Effector memory CD8-positive, alpha-beta T cell (primary cell): ENCODE measurements at places on chromosomes 3 and 15.

DNA sequence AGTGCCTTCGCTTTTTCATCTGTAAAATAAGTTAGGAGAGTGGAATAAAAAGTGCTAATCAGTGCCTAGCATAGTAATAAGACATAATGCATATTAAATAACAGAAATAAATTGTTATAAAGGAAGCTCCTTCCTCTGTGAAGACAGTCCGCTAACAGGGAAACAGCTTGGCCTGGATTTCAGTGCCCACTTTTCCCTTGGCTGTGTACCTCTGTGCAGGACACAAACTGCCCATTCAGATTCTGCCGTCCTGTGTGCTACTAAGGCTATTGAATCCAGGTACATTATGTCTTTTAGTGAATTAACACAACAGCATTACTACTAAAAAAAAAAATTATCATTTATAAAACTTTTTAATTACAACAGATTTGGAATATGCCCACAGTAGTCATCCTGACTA is 90.7 kb downstream of the TBL1XR1 start:
- no peak for DNase-seq
- no peaks in the 10 kb centered on the region for H3K36me3 ChIP-seq

GRCh38 chr3:46361408-46362283 is 7.7 kb downstream of the CCR2 start:
- no peaks in the 10 kb centered on the region for H3K27me3 ChIP-seq
- peak overlapping the region; percentile 56 for H3K4me3 ChIP-seq
- DNase-seq: no peak
- peaks cover 44% of the 10 kb centered on the region for H3K36me3 ChIP-seq
- H3K4me1 ChIP-seq: peaks cover 73% of the 10 kb centered on the region

DNA sequence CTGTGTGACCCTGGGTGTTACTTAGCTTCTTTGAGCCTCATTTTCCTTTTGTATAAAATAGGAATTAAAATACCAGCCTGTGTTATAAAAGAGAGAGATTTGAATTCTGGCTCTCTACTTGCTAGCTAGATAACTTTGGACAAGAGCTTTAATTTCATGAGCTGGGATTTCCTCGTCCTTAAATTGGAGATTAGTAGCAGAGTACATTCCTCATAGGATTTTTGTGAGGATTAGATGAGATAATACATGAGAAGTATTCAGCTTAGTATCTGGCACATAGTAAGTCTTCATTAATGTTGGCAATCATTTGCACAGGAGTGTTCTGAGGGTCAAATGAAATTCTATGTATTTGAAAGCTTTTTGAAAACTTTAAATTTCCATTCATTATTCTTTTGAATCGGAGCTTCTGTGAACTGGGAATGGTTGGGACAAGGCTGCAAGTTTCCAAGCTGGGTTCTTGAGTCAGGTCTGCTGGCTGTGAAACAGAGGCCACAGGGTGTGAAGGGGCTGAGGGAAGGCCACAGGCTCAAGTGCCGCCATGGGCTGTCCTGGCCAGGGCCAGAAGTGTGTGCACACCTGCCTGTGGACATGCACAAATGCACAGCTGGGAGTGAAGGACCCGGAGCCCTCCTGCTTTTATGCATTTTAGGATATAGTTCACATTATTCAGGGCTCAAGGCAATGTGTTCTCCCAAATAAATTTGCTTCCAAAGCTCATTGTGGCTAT is 17.2 kb downstream of the ALPK3 start:
- no peaks in the 10 kb centered on the region for H3K4me1 ChIP-seq
- H3K27ac ChIP-seq: no peak overlapping the region
- no peak overlapping the region for H3K4me3 ChIP-seq
- H3K36me3 ChIP-seq: peaks cover 2% of the 10 kb centered on the region
- peaks cover 41% of the 10 kb centered on the region for H3K27me3 ChIP-seq

- H3K4me3 ChIP-seq: no peak overlapping the region
- DNase-seq: no peak
- no peaks in the 10 kb centered on the region for H3K4me1 ChIP-seq
- no peak overlapping the region for H3K27ac ChIP-seq
- H3K27me3 ChIP-seq: no peaks in the 10 kb centered on the region
Measured at GRCh38 chr3:128083980-128084674, 31.9 kb downstream of the SEC61A1 start.

- no peak for DNase-seq
- H3K4me3 ChIP-seq: no peak overlapping the region
- peaks cover 4% of the 10 kb centered on the region for H3K4me1 ChIP-seq
- peak overlapping the region; percentile 87 for H3K27ac ChIP-seq
Measured at GRCh38 chr15:40092256-40092978, 16.3 kb downstream of the BMF start.

DNA sequence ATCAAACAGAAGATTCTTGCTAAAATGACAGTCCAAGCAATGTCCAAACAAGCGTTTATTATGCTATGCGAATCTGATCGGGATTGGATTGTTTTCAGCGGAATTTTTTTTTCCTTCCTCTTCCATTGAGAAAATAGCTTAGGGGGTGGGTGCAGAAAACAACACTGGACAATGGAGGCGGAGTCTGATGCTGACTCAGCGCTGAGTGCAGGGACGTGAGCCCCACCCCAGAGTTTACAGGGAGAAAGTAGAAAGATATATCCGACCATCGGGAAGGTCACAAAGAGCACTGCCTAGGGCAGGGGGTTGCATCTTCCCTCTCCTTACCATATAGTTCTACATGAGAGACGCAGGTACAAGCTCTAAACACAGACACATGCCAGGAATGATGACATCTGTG is 117.0 kb downstream of the FOXP1 start:
- no peak for DNase-seq
- H3K36me3 ChIP-seq: peaks cover 4% of the 10 kb centered on the region
- no peaks in the 10 kb centered on the region for H3K27me3 ChIP-seq
- peaks cover 41% of the 10 kb centered on the region for H3K4me1 ChIP-seq
- H3K4me3 ChIP-seq: no peak overlapping the region

DNA sequence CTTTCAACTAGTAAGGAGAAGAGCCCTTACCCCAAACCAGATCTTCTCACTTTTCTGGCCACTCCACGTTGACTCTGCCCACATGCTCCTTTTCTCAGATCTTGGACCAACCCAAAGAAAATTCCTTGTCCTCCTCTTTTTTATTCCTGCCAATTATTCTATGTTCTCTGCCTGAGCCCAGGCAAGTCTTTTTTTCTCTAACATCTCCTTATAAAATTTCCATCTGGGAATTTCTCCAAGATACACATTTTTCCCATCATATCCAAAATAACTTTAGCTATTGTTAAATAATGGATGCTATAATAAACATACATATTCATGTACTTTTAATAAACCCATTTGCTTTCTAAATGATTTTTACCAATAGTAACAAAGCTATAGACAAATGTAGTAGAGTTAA is 726.0 kb upstream of the ZNF385D start:
- no peak overlapping the region for H3K4me3 ChIP-seq
- DNase-seq: no peak
- no peaks in the 10 kb centered on the region for H3K36me3 ChIP-seq
- no peaks in the 10 kb centered on the region for H3K27me3 ChIP-seq
- no peaks in the 10 kb centered on the region for H3K4me1 ChIP-seq

GRCh38 chr3:117499189-117499870 is 789.8 kb downstream of the TUSC7 start:
- no peaks in the 10 kb centered on the region for H3K4me1 ChIP-seq
- no peaks in the 10 kb centered on the region for H3K27me3 ChIP-seq
- H3K27ac ChIP-seq: no peak overlapping the region
- DNase-seq: no peak

GRCh38 chr3:40024526-40024925 is 215.1 kb downstream of the MYRIP start:
- DNase-seq: no peak
- H3K27ac ChIP-seq: no peak overlapping the region
- peaks cover 15% of the 10 kb centered on the region for H3K27me3 ChIP-seq
- no peak overlapping the region for H3K4me3 ChIP-seq
- no peaks in the 10 kb centered on the region for H3K36me3 ChIP-seq

DNA sequence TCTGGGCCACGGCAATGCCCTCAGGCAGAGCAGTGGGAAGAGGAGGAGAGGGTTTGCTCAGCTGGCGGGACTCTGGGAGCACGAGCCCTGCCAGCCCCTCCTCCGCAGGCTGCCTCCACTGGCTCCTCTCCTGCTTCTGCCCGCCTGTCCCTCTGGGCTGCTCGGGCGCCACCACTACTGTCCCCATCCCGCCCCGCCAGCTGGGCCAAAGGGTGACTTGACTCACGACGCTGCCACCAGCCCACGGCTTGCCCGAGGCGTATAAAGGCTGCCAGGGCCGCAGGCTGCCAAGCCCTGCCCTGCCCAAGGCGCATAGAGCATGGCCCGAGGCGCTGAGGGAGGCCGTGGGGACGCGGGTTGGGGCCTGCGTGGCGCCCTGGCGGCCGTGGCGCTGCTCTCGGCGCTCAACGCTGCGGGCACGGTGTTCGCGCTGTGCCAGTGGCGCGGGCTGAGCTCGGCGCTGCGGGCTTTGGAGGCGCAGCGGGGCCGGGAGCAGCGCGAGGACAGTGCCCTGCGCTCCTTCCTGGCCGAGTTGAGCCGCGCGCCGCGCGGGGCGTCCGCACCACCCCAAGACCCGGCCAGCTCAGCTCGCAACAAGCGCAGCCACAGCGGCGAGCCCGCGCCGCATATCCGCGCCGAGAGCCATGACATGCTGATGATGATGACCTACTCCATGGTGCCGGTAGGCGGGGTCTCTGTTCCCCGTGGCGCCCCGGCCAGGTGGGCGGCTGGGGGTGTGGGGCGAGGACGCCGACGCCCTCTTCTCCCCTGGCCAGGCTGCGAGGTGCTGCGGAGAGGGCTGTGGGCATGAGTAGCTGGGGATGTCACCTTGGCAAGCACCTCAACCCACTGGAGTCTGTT is at the start of gene GLDN:
TSS of gene GLDN (plus strand) at position 290 of the 861 bp plus-strand sequence. CDS start at position 320, 30 bp downstream.
- no peaks in the 10 kb centered on the region for H3K36me3 ChIP-seq
- no peaks in the 10 kb centered on the region for H3K4me1 ChIP-seq
- DNase-seq: no peak
- H3K27ac ChIP-seq: no peak within 1 kb of the TSS

DNA sequence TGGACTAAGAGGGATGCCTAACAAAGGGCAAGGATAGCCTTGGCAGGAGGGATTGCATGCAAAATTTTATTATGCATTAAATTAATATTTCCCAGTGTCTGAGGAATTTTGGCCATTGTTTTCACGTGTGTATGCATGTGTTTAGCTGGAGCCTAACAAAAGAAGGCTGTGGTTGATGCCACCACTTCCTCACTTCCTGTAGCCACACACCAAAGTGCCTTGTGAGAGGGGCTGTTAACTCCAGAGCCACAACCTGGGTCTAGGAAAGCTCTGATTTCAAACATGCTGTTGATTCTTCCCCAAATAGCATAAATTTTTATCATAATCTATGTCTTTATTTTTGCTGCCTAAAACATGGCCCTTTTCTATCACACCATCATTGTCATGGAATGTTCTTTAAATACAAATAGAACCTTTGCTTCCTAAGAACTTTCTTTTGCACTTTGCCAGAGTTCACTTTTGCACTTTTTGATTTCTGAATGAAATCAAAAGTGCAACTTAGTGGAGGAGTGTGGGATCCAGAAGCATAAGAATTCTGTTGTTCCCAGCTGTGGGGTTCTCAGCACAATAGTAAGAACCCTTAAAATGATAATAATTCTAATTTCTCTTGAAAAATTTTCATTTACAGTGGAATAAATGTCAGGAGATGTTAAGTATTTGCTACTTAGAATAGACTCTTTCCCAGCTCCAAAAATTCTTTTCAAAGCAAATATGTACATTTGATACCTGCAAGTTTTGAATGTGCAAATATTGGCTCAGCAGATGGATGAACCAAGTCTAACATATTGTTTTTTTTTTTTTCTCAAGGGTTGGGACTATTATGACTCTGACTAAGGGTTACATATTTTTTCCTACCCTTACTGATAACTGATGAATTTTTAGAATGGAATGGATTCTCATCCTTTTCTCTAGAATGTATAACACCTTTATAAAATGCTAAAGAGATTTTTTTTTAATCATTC is 35.6 kb upstream of the SPTSSB start:
- peak; percentile 9 for DNase-seq
- peaks cover 16% of the 10 kb centered on the region for H3K27me3 ChIP-seq
- no peak overlapping the region for H3K4me3 ChIP-seq
- H3K4me1 ChIP-seq: peaks cover 15% of the 10 kb centered on the region
- peaks cover 4% of the 10 kb centered on the region for H3K36me3 ChIP-seq
